ENCODE measurements at places on chromosomes 5 and 9.

- no peak for DNase-seq
Measured at GRCh38 chr5:88765798-88766197, 117.2 kb downstream of the MEF2C start.

- no peak for DNase-seq
Measured at GRCh38 chr5:80234116-80234948, 21.5 kb downstream of the SERINC5 start.

GRCh38 chr9:96875461-96876142 lies 21.3 kb upstream of the ZNF782 start:
- peak; percentile 73 for DNase-seq

- DNase-seq, result no peak
Measured at GRCh38 chr9:119003201-119003611, 366.0 kb downstream of the BRINP1 start.

- DNase-seq, result no peak
Measured at GRCh38 chr5:160233215-160233614, 3.9 kb downstream of the FABP6 start.

DNA sequence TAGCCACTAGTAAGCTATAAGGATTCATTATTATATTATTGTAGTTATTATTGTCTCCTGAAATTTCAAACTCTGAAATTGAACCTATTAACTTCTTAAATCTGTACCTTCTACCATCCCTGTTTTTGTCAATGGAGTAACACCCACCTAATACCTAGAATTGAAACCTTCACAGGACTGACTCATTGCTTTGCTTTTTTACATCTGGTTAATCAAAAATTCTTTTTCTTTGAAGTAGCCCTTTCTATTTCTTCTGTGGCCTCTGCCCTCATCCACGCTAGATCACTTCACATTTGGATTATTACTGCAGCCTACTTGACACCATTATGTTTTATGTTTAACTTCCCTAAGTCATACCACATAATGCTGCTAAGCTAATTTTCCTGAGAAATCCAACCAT lies 35.6 kb downstream of the RBM27 start:
- no peak for DNase-seq

GRCh38 chr9:89277454-89277853 lies 33.5 kb upstream of the CKS2 start:
- DNase-seq, result no peak

DNA sequence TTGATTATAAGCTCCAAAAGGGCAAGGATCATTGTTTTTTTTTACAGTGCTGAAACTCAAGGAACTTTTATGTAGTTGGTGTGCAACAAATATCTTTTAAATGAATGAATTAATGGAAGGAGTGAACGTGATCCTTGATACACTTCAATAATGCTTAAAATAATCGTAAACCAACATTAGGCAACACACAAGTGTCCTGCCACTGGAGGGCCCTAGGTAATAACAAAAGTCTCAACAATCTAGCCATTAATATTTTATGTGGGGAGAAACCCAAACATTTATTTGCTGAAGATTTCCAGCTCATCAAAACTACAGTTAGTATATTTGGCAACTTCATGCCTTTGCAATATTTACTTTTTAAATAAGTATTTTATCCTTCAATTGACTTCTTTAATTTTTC lies 309.0 kb upstream of the FBXL7 start:
- no peak for DNase-seq

GRCh38 chr9:13731637-13732036 lies 452.1 kb upstream of the MPDZ start:
- DNase-seq, result no peak

- DNase-seq, result no peak
Measured at GRCh38 chr5:147065071-147065470, 169.8 kb upstream of the STK32A start.

- DNase-seq, result no peak
Measured at GRCh38 chr9:21086538-21086937, 8.8 kb upstream of the IFNB1 start.

DNA sequence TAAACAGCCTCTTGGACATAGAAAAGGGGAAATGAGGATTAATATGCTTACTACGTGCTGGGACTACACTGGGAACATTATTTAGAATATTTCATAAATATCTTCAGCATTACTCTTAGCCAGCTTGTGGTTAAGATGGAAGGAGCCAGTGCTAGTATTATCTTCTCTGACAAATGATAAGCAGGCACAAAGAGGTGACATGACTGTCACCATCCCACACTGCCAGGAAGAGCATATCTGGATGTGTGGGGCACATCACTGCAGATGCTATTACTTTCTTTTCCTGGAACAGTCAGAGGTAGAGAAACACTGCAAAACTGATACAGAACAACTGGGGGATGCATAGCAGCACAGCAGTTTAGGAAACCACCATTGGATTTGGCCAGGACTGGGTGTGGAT lies 281.0 kb upstream of the TNC start:
- no peak for DNase-seq

- DNase-seq, result no peak
Measured at GRCh38 chr9:105346273-105346672, 101.6 kb upstream of the FSD1L start.

DNA sequence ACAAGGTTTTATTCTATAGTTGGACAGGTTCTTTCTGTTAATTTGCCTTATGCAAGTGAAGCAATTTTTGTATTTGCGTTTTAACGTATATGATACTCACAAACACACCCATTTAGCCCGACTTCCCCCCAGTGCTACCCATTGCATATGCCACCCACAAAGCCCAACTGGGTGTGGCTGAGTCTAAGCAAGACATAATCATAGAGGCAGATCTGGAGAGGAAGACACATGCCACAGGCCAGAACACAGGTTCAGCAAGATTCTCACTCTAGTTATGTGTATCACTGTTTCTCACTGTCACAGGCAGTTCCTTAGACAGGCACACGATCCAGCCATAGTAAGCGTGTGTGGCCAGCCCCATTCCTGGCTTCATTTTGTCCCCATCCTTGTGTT lies 29.0 kb upstream of the PUM3 start:
- no peak for DNase-seq

DNA sequence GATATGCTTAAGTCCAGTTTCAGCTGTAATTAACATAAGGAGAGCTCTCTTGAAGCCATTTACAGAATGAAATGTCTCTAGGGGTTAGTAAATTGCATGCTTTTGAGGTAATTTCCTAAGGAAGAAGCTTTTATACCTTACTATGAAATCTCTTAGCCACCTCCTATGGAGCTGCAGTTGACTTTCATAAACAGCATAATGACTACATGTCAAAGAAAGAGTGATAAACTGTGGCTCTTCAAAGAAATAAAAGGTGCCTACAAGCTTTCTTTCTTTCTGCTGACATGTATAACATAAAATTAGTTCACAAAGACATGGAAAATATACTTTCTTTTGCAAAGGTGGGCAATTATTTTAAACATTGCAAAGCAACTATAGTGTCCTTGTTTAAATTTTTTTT lies 90.8 kb downstream of the TMEM167A start:
- no peak for DNase-seq

DNA sequence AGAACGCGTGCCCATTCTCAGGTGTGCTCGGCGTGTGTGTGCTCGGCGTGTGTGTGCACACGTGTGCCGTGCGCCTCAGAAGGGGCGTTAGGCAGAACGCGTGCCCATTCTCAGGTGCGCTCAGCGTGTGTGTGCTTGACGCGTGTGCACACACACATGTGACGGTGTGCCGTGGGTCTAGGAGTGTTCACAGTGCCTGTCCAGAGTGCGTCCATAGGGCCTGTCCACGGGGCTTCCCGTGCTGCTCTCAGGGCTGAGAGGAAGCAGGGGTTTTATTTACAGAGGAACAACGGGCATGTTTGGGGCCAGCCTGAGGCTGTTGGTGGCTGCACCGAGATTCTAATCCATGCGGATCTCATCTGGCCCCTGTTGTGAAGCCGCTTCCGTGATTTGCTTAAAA lies 14.2 kb upstream of the AHRR start:
- no peak for DNase-seq

DNA sequence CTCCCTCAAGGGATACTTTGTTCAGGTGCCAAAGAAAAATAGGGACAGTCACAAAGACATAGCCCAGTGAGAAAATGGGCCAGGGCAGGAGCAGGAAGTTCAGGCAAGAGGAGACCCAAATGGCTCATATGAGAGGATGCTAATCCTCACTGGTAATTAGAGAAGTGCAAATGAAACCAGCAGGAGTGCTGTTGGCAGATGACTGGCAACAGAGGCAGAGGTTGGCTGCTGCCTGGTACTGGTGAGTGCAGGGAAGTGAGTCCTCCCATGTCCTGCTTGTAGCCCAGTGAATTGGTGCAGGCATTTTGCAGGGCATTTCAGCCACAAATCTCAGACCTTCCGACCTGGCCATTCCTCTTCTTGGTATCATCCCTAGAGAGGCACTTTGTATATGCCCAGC lies 23.5 kb downstream of the ODF2 start:
- DNase-seq, result no peak

DNA sequence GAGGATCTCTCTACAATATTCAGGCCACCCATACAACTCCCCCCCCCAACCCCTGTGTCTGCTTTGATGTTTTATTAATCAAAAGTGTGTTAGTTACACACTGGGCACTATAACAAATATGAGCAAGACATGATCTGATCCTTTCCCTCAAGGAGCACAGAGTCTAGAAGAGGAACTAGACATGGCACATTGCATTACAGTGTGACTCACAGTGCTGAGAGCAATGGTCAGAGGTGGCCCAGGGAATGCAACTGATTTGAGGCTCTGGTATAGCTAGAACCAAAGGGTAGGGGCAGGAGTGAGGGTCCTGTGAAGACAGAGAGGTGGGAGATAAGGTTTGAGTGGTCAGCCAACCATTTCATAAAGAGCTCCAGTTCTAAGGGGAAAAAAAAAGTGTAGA lies 539.2 kb downstream of the ACTL7B start:
- no peak for DNase-seq

DNA sequence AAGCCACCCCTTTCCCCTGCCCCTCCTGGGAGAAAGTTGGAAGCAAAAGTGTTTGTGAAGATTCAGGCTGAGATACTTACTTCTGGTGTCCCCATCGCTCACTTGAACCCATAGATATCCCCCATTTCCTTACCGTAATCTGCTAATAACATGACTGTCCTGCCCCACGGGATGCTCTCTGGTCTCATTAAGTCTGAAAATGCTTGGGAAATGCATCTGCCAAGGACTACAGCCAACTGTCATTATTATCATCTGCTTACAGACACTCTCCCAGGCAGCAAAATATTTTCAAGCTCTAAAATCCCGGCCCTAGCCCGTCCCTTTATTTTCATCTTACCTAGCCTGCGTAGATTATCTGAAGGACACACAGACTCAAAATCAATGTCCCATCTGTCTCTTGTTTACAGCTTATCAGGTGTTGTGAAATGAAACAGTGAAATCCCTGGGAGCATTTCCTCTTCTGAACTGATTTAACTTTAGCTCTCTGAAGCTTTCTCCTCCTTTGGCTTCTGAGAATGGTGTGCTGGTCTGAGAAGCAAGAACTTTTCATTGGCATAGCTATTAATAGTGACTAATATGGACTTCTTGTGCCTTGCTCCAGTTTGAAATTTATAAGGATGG lies 126.9 kb upstream of the OSMR start:
- no peak for DNase-seq

Data from DMS79 treated with DMSO at 0.1 percent for 48 hours (cell line).